Suppressor macrophage treated with lipopolysaccharide for 1 hour (primary cell): ENCODE measurements at places on chromosomes 11 and 22.
A peak's percentile ranks its signal among the peaks of the same experiment; 100 is the strongest.

GRCh38 chr22:31585161-31585859 lies 76.7 kb downstream of the PISD start:
- DNase-seq: peak; percentile 41

- no peak for DNase-seq
Observed at GRCh38 chr11:10087186-10087922, 206.7 kb downstream of the SBF2 start.

GRCh38 chr11:72338266-72338665 lies 94.3 kb upstream of the PHOX2A start:
- peak; percentile 31 for DNase-seq

- DNase-seq: peak; percentile 84
Observed at GRCh38 chr11:5815534-5815933, 6.8 kb downstream of the OR52N2 start.

GRCh38 chr11:124736736-124737135 lies 3.0 kb upstream of the NRGN start:
- DNase-seq: peak; percentile 61

DNA sequence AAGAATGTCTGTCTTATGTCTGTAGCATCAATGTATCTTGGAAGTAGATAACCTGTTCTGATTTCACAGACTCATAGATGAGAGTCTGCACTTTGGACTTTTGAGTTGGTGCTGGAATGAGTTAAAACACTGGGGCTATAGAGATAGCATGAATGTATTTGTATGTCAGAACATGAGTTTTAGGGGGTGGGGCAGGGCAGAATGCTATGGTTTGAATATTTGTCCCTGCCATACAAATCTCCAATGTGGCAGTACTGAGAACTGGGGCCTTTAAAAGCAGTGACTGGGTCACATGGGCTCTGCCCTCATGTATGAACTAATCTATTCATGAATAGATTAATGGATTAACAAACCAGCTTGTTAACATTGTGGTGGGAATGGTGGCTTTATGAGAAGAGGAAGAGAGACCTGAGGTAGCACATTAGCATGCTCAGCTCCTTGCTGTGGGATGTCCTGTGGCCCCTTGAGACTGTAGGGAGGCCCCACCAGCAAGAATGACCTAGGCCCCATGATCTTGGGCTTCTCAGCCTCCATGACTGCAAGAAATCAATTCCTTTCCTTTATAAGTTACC lies 15.5 kb upstream of the OR52K1 start:
- DNase-seq: no peak

DNA sequence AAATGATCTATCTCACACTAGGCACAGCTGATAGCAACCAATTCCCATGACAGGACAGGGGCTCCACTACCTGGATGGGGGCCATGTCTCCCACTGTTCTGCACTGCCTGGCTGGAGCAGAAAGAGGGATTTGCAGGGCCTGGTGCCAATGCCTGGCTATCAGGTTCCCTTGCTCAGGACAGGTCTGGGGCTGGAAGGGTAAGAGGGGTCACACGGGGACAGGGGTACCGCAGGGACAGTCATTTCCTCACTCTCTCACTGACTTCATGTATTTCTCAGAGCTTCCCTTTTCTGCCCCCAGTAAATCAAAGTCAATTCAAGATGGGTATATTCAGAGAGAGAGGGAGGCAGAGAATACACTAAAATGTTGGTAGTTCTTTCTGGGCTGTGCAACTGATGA lies 119.1 kb upstream of the CSNK2A3 start:
- peak; percentile 30 for DNase-seq

DNA sequence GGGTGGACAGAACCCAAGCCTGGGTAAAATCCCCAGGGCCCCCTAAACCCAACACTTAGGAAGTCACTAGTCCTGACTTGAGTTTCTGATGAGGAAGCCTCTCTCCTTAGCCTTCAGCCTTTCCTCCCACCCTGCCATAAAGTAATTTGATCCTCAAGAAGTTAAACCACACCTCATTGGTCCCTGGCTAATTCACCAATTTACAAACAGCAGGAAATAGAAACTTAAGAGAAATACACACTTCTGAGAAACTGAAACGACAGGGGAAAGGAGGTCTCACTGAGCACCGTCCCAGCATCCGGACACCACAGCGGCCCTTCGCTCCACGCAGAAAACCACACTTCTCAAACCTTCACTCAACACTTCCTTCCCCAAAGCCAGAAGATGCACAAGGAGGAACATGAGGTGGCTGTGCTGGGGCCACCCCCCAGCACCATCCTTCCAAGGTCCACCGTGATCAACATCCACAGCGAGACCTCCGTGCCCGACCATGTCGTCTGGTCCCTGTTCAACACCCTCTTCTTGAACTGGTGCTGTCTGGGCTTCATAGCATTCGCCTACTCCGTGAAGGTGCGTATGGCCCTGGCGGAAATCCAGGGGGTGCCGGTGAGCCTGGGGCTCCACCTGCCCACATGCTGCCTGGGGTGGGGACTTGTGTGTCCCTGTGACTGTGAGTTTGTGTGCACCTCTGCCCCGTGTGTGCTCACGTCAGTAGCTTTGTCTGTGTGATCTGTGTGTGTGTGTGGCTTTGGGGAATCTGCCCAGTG lies at the start of gene IFITM1:
Gene IFITM1, plus strand, starts transcription at position 254 of the 767 bp plus-strand sequence. Its CDS starts 131 bp downstream, at position 385.
- peak; percentile 68 for DNase-seq

- peak; percentile 51 for DNase-seq
Observed at GRCh38 chr22:36334821-36335603, 52.8 kb downstream of the MYH9 start.

DNA sequence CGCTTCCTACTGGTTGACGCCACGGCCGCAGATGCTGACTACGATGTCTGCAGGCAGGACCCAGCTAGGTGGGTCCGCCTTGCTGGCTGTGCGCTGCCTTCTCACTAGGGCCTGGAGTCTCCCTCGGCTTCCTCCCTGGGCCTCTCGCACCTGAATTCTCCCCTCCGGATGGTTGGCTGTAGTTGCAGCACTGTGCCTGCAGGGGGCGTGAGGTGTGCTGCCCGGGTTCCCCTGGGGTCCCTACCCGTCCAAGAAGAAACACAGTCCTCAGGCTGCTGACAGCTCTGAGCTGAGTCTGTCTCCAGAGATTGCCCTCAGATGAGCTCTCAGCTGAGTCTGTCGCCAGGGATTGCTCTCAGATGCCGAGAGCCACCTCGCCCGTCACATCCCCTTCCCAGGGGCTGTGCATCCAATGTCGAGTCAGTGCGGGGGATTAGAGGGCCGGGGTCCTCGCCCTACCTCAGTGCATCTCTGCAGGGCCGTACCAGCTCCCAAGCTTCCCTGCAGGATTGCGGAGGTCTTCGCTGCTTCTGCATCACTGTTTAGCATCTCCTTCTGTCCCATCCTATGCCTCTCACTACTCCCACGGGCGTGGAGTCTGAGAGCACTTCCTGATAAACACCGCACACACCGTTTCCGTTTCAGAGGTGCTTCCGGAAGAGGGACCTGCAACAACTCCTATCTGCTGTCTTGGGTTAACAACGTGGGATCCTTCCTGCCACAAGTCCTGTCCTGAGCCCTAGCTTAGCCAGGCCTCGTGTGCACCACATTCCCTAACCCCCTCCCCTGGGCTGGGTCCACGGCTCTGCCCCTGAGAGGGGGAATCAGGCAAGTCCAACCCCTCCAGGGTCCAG lies 196.9 kb downstream of the CSNK2A3 start:
- DNase-seq: peak; percentile 4

DNA sequence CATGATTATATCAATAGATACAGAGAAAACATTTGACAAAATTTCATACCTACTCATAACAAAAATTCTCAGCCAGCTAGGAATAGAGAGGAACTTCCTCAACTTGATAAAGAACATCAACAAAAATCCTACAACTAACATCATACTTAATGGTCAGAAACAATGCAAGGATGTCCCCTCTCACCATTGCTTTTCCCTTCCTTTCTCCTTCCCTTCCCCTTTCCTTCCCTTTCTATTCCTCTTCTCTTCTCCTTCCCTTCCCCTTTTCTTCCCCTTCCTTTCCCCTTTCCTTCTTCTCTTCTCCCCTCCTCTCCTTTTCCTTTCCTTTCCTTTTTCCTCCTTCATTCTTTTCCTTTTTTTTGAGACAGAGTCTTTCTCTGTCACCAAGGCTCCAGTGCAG lies 418.3 kb upstream of the B3GAT1 start:
- DNase-seq: no peak

DNA sequence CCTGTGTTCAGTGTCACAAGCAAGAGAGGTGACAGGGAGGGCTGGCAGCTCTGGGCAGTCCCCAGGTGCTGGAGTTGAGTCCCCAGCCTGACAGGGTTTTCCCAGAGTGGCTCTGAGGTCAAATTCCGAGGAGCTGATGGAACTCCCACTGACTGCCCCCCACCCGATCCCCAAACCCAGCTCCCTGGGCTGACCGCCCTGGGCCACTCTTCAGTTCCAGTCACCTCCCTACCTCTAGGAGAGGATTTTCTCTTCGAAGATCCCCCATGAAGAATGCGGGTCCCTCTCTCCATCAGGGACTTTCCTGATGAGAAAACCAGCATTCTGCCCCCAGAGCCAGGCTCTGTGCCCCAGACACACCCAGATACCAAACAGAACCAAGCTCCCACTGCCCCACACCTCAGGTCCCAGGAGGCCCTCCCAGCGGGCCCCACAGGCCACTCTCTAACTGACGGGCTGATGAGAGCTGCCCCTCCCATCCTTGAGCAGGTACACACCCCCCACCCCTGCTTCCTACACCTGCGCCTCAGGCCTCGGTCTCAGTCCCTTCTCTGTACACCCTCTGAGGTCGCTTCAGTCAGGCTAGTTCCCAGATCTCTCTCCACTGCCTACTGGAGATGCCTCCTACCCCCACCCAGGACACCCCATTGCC lies 12.1 kb upstream of the RAC2 start:
- no peak for DNase-seq

GRCh38 chr22:30694171-30694639 lies 469 bp upstream of the OSBP2 start:
- DNase-seq: peak; percentile 69

GRCh38 chr11:57370941-57371340 lies 10.0 kb downstream of the PRG3 start:
- DNase-seq: no peak

DNA sequence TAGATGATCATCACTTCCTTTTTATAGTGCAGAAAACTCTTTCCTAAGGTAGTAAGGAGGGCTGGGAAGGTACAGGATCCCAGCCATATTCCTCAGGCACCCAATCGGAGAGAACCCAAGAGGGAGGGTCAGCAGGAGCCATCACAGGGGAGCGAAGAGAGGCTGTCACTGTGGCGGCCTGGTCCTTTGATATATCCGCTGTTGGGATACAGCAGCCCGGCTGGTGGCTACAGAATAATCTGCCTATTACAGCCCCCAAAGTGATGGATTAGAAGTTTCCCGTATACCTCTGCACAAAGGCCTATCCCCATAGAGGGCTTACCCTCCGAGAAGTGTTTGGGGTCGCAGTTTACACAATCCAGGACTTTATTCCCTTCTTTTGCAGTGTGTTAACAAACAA lies 48.5 kb downstream of the OR4D9 start:
- DNase-seq: no peak

DNA sequence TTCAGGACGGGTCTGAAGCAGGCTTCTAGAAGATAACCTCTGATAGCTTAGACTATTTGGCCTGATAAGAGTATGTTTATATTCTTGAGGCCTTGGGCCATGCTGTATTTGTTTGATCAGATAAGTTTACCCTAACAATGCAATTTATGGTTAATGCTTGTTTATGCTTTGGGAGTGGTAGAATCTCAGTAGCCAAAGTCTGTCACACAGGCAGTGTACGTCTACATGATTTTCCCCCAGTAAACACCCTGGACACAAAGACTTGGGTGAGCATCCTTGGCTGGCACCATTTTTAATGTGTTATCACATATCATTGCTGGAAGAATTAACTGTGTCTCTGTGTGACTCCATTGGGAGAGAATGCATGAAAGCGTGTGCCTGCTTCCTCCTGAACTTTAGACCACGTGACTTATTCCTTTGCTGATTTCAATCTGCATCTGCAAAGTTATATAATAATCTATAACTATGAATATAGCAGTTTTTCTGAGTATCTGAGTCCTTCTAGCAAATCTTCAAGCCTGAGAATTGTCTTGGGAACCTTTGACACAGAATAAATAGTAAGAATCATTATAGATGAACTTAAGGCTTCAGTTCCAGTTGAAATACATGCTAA lies 172.4 kb downstream of the CASP12 start:
- DNase-seq: no peak

- no peak for DNase-seq
Observed at GRCh38 chr11:83008581-83008923, 63.1 kb downstream of the RAB30 start.

GRCh38 chr11:103619480-103619879 lies 417.0 kb upstream of the DDI1 start:
- DNase-seq: no peak

- no peak for DNase-seq
Observed at GRCh38 chr11:19861171-19861570, 148.5 kb downstream of the NAV2 start.

DNA sequence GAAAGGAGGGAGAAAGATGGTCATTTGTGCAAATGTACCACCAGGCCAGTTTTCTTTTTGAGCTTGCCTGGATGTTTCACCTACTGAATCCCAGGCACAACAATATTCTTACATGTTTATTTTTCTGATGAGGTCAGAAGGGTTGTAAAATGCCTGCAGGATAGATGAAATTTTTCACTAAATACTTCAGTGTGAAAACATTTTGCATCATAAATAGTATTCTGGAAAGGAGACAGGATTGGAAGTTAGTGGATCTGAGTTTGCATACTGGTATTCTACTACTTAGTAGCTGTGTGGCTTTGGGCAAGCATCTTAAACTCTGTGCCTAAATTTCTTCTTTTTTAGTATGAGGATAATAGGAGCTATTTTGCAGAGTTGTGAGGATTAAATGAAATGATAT lies 24.8 kb downstream of the RNF169 start:
- no peak for DNase-seq

DNA sequence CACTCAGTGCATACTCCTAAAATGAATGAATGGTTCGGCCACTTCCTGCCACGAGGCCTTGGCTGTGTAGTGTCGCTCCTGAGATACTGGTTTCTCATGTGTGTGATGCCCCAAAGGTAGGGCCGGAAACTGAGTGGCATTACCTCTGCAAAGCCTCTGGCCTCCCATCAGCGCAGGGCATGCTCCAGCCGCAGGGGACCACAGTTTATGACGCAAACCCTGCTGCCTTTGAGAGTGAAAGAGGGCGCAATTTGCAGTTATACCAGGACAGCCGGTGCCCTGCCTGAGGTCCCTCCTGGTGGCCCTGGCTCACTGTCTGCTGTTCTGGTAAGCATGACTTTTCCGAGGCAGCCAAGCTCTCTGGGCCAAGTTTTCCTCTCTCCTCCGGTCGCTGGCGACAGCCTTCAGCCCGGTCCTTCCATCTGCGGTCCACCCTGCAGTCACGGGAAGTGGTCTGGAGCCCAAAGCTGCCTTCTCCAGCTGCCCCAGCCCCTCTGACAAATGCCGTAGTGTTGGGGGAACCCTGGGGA lies 2.4 kb upstream of the FGF3 start:
- DNase-seq: no peak
